ENCODE measurements at places on chromosomes 12 and 14.

- no peak for DNase-seq
Measured at GRCh38 chr14:33927944-33928343, 22.9 kb downstream of the EGLN3 start.

DNA sequence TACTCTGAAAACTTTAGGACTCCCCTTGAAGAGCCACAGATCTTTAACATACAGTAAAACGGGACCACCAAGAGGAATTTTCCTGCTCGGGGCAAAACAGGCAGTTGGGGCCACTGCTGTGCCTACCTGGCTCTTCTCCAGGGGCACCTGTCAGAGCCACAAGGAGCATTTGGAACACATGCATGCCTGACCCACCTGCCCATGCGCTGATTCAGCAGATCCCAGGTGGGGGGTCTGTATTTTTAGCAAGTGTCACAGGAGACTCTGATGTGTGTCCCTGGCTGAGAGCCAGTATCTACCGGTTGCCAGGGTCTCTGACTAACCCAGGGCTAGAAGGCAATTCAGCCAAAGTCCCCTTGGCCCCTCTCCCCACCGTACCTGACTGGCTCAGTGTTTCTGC is 6.5 kb downstream of the CTDSP2 start:
- DNase-seq, result no peak

- DNase-seq, result peak; percentile 34
Measured at GRCh38 chr12:39441963-39442830, 723 bp downstream of the KIF21A start.

GRCh38 chr14:33508126-33509062 is 442.5 kb downstream of the EGLN3 start:
- DNase-seq, result no peak

GRCh38 chr12:58882826-58883225 is 37.5 kb downstream of the LRIG3 start:
- no peak for DNase-seq
